Brain pericyte (primary cell): ENCODE measurements at places on chromosomes 6 and 20.

DNA sequence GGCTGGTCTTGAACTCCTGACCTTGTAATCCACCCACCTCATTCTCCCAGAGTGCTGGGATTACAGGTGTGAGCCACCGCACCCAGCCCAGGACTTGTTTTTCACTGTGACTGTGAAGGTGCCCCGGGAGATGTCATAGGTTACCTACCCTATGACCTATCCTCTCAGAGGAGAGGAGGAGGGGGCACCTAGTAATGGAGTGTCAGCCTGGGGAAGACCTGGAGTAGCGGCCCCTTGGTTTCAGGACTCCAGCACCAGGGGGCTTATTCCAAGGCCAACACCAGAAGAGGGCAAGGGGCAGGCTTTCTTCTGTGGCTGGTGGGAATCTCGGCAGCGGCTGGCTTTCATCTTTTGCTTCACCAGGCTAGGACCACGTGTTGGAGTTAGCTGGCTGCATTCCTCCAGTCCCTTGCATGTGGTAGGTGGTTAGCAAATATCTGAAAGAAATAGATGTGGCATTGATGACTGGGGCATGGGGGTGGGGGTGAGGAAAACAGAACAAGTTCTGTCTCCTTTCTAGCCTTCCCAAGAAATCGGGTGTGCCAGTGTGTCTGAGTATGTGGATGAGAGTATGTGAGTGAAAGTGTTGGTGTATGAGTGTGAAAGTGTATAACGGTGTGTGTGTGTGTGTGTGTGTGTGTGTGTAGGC lies 7.9 kb upstream of the ITPR3 start:
- DNase-seq = no peak

GRCh38 chr6:164967102-164967501 lies 342.3 kb downstream of the C6orf118 start:
- no peak for DNase-seq

GRCh38 chr6:7784706-7785105 lies 58.8 kb downstream of the BMP6 start:
- DNase-seq = no peak

GRCh38 chr6:2542101-2542857 lies 208.4 kb downstream of the MYLK4 start:
- DNase-seq = no peak

DNA sequence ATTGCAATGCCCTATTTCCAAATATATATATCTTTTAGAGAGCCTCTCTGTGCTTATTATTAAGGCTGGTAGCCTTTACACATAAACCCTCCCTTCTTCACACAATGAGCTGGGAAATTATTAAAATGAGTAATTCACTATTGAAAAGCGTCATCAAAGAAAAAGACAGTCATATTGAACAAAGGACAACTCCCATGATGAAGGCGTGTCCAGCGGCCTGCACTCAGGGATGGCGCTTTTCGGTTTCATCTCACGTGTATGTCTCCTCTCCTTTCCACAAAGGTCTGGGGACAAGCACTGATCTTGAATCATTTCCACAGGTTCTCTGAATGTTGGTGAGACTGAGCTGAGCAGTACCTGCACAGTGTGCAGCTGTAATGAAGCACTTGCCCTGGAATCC lies 3.5 kb downstream of the SERPINB9 start:
- DNase-seq = no peak

GRCh38 chr6:85428486-85428885 lies 21.4 kb upstream of the NT5E start:
- DNase-seq = no peak

DNA sequence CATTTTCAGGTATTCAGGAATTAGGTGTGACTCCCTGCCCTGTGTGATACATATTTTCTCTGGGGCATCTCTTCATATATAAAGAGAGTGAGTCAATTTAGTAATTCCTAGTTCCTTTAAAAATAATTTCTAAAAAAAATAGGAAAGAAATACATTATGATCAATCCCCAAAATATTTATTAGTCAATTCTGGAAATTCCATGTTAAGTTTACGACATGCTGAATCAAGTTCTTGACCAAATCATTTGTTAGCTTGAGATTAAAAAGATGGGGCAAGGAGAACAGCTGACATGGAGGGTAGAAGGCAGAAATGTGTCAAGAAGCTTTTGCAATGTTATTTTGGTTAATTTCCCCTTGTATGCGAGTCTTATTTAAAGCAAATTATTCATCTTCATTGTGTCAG lies 22.7 kb upstream of the PRDM1 start:
- DNase-seq = no peak

GRCh38 chr20:54843865-54844264 lies 368.5 kb downstream of the DOK5 start:
- DNase-seq = no peak

GRCh38 chr6:105753207-105753606 lies 332.9 kb upstream of the PRDM1 start:
- no peak for DNase-seq

DNA sequence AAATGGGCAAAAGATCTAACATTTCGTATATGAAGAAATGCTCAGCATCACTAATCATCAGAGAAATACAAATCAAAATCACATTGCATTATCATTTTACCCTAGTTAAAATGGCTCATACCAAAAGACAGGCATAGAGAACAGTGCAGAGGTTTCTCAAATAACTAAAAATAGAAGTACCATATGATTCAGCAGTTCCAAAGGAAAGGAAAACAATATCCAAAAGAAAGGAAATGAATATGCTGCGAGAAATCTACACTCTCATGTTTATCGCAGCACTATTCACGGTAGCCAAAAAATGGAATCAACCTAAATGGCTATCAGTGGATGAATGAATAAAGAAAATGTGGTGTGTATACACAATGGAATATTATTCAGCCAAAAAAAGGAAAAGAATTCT lies 63.5 kb downstream of the VTA1 start:
- DNase-seq = no peak

DNA sequence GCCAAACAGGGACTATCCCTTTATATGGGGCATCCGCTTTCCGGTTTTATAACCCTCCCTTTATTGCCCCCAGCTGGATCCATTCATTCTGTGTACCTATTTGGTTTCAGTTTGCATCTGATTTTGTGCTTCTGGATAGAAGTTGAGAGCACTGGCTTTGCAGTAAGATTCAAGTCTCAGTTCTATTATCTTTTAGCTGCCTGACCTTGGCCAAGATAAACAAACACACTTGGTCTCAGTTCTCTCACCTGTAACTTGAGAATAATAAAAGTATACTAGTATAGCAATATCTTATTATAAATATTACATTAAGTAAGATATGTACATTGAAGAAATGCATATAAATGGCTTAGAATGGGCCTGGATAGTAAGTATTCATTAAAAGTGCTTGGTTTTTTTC lies 182.4 kb upstream of the TSHZ2 start:
- no peak for DNase-seq

DNA sequence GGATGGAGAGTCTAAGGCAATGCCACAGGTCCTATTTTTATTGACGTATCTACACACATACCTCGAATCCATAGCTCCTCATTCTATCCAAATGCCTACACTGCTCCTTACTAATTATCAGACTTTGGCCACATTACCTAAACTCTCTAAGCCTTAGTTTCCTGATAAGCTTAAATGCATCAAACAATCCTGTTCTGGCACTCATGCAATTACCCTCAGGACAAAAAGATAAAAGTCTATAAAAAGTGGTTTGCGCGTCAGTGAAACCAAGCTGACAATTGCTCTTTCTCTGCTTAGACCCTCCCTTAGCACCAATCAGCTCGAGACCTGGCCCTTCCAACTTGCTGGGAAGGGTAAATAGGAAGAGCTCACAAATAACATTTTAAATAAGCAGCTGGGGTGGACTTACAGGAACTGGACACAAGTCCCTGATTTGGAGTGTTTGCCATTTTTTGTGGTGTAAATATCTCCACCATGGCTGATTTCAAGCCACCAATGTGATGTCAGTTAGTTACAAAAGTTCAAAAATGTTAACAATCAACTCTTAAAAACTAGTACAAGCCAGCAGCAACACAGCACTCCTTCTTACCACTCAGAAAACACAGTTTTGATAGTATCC lies 7.2 kb upstream of the PLEKHG1 start:
- no peak for DNase-seq

GRCh38 chr20:10280018-10280908 lies 61.6 kb downstream of the SNAP25 start:
- DNase-seq = no peak

GRCh38 chr6:131692031-131692430 lies 9.2 kb downstream of the OR2A4 start:
- DNase-seq = no peak

GRCh38 chr6:11092668-11093375 lies 812 bp upstream of the SMIM13 start:
- DNase-seq = no peak

- no peak for DNase-seq
Measured at GRCh38 chr6:156391977-156392376, 385.2 kb upstream of the ARID1B start.

DNA sequence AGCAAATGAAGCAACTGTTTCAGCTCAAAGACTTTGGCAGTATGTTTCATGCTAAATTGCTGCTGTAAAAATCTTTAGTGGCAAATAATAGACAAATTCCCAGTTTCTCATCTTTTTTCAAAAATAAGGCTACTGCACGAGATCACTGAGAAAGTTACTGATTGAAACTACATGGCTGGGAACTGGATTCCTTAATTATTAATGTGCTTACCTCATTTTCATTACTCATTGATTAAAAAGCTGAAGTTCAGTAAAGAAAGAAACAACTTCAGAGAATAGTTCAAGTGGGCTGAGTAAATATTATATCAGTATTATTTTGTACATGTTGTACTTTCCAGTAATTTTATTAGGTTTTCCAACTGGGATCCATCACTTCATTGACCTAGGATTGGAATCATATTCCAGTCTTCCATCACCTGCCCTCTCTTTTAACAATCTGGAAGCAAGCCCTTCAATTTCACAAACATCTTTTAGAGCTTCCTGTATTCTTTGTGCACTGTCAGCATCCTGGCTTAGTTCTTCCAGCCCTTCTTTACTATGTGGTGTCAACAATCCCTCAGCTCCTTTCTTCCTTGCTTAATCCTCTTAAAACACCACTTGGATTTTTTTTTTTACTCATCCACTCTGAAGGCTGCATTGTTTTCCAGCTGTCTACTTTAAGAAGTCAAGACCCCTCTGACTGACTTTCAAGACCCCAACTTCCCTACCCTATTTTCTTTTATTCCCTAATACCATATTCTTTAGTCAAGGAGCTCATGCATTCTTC lies 4.3 kb downstream of the MEI4 start:
- DNase-seq = no peak

GRCh38 chr6:19368511-19368910 lies 468.7 kb upstream of the ID4 start:
- DNase-seq = no peak

DNA sequence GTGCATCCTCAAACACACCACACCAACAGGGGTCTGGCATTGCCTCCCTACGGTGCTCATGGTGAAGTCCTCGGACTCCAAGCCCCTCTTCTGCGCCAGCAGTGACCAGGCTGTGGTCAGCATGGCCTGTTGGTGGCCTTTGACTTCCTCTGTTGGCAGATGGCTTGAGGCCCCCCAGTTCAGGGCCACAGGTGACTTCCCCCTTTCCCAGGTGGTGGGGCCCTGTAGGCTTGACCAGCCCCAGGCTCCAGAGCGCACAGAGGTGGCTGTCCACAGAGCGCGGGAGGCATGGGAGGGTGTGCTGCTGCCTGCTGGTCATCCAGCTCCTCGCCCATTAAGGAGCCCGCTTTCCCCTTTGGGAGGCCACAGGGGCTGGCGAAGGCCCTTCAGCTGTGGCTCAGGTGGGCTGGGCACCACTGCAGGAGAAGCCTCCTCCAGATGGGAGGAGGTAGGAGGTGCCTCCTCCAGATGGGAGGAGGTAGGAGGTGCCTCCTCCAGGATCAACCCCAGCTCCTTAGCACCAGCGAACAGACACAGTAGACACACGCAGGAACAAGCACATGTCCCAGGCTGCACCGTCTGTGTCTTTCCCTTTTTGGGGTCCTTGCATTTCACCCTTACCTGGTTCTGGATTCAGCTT lies 52.1 kb upstream of the BHLHE23 start:
- no peak for DNase-seq

DNA sequence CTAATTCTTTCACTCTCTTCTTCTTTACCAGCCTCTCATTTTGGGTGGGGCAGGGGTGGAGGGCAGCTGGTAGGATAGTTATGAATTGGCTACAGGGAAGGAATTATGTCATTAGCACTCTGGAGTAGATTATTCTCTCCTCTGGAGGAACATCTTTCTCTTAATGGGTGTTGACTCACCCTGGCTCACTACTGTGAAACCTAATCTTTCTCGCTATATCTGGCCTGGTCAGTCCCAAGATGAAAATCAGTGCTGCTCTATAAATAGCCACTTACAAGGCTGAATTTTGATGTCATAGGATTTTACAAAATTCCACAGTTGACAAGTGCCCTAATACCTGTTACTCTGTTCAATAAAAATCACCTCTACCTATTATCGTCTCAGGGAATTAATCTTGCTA lies 151.3 kb downstream of the COL9A1 start:
- DNase-seq = no peak

GRCh38 chr6:118656847-118657451 lies 5.6 kb upstream of the CEP85L start:
- no peak for DNase-seq

- DNase-seq = no peak
Measured at GRCh38 chr6:130829333-130829910, 2.2 kb downstream of the SMLR1 start.

DNA sequence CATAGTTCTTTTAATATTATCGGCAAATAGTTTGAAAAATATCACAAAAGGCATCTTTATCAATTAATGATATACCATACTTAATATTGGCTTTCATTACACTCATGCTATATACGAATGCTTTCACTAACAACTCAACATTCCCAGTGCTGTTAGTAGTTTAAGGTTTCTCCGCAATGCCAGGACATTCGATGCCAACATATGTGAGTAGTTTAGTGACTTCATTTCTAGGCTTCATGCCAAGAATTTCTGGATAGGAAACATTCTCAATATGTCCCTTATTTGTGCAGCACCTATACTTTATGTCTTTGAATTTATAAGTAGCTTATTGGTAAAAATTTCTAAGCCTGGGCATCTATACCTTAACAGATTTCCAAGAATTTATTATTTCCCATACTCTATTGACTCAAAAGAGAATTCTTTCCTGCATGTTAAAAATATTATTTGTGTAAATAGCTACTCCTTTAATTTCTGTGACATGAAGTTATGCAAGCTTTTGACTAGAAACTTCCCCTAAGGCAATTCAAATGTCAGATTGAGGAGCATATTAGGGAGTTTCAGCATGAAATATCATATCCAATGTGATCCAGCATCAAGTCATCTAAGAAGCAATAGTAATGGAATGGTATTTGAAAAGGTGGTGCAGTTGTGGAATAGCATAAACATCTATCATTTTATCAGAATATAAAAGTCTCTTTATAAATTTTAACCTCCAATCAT lies 236.0 kb upstream of the STXBP5 start:
- peak; percentile 47 for DNase-seq

- no peak for DNase-seq
Measured at GRCh38 chr6:36559011-36559793, 11.9 kb upstream of the STK38 start.

- DNase-seq = no peak
Measured at GRCh38 chr20:2917266-2917665, 44.0 kb downstream of the PTPRA start.

DNA sequence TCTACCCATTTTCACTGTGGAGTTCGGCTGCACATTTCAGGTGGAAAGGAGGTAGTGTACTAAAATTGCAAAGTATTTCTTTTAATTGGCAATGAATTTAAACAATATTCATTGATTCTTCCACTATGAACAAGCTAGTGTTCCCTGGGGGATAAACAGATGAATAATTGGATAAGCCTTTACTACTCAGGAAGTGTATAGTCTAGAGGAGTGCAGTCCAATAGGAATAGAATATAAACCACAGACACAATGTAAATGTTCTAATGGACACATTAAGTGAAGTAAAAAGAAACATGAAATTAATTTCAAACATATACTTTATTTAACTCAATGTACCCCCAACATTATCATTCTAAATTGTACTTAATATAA lies 28.7 kb downstream of the SGK1 start:
- DNase-seq = no peak
